ENCODE measurements at places on chromosomes 12 and 14.

- DNase-seq: no peak
Measured at GRCh38 chr12:124608450-124608870, 41.0 kb upstream of the NCOR2 start.

DNA sequence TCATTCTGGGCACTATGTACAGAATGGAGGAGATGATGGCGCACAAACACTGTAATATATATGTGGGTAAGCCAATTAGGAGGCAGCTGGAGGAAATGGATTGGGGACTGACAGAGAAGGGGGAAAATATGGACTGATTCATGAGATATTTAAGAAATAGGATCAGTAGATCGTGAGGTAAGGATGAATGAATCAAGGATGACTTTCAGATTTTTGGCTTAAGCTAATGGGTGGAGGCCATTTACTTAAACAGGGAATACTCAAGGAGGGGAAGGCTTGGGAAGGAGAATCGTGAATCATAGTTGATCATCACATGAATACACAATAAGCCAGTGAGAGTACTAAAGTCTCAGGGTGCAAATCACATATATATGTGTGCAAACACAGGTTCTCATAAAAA, 11.2 kb upstream of the GNPNAT1 start:
- no peak for DNase-seq

DNA sequence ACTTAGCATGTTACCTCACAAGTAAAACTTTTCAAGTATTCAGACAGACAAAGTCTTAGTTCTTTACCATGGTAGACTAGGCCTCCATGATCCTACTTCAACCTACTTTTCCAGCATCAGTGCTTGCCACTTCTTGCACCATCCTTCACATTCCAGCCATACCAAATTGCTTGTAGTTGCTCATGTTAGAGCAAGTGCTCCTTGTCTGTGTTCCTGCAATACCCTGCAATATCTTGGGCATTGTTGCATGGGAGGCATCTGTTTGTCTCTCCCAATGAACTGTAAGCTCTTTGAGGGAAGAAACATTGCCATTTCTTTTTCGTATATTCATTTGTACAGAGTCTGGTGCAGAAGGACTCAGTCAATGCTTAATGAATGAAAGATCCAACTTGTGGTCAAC, 78.0 kb downstream of the SRGAP1 start:
- no peak for DNase-seq

- DNase-seq: no peak
Measured at GRCh38 chr12:108596854-108597558, 878 bp downstream of the TMEM119 start.

DNA sequence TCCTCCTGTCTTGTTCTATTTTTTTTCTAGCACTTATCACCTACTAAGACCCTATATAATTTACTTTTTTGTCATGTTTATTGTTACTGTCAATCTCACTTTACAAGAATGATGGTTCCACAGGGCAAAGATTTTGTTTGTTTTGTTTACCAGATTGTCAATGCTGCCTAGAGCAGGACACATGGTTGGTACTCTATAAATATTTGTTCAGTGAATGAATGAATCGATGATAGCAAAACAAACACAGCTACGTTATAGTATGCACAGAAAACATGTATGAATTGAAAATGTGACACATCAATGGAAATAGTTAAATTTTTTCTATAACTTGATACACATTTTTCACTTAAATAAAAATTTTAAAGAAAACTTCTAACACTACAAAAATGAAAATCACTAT, 67.1 kb upstream of the KRR1 start:
- DNase-seq: no peak

GRCh38 chr12:115251727-115252126, 567.8 kb upstream of the TBX3 start:
- no peak for DNase-seq

GRCh38 chr14:81455390-81455789, 55.3 kb upstream of the STON2 start:
- no peak for DNase-seq

DNA sequence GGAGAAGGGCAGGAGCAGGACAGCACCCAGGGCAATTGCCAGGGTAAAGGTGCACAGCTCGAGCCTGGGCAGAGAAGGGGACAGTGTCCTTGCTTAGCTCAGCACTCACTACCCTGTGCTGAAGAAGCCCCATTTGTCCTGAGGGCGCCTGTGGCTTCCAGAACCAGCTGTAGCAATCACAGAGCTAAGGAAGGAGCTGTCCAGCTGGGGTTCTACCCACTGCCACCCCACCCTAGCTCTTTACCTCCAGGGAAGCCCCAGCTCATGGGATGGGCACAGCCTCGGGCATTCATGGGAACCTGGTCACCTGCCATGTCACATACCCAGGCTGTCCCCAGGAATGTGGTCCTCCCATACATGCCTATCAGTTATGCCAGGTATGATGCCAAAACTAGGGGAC, 5.8 kb downstream of the LMBR1L start:
- no peak for DNase-seq

DNA sequence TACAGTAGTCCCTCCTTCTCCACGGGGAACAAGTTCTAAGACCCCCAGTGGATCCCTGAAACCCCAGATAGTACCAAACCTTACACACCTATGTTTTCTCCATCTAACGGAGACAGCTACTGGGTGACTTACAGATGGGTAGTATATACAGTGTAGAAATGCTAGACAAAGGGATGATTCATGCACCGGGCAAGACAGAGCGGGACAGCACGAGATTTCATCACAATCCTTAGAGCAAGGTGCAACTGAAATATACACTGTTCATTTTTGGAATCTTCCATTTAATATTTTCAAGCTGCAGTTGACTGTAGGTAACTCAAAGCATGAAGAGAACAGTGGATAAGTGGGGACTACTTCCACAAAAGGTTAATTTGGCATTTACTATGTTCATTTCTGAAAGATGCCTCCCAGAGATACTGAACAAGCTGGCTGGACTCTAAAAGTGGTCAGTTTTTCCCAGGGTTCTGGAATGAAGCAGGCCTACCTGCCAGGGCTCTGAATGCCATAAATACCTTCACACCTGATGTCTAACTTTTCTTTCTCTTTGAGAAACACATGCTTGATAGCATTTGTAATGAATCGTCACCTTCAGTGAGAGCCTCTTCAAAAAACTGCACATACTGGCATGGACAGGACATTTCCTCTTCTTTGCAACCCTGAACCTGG, 127.7 kb upstream of the FOXN3 start:
- DNase-seq: no peak

DNA sequence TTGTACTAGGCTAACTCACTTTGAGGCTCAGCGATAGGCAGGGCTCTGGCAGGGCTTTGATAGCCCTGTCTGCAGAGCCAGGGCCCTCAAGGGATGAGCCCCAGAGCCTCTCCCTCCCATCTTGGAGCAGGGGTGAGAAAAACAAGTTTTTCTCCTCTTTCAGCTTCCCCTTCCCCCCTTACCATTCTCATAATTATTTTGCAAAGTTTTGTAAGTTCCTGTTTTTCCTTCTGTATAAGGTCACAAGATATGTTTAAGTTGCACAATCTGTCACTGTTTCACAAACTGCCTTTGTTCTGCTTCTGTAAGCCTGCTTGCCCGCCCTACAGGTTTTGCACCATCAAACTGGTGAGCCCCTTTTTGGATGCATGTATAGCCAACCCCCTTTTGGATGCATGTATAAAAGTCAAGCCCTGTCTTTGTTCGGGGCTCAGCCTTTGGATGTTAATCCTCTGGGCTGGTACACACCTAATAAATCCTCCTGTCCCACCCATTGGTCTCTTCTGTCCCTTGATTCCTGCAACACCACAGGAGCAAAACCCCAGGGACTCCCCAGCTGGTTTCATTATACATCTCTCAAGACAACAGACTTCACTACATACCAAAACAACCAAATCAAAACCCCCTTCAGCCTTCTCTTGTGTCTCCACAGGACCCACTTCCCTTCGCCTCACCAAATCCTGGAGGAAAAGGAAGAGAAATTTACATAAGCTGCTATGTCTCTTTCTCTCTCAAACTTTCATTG, 52.5 kb upstream of the RESF1 start:
- no peak for DNase-seq

GRCh38 chr12:92470608-92471021, 232.2 kb upstream of the PLEKHG7 start:
- DNase-seq: no peak

GRCh38 chr14:104694475-104694950, 5.1 kb downstream of the INF2 start:
- no peak for DNase-seq

DNA sequence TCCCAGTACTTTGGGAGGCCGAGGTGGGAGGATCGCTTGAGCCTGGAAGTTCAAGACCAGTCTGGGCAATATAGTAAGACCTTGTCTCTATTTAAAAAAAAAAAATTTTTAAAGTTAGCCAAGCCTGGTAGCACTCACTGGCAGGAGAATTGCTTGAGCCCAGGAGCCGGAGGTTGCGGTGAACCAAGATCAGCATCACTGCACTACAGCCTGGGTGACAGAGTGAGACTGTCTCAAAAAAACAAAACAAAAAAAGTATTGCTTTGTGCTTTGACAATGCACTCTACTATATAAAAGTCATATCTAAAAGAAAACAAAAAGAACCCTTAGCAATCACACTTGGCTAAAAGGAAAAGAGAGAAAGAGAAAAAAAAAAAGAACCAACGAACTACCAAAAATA, 26.8 kb downstream of the GNPTAB start:
- DNase-seq: no peak

- no peak for DNase-seq
Measured at GRCh38 chr12:104833756-104834155, 124.3 kb downstream of the SLC41A2 start.

DNA sequence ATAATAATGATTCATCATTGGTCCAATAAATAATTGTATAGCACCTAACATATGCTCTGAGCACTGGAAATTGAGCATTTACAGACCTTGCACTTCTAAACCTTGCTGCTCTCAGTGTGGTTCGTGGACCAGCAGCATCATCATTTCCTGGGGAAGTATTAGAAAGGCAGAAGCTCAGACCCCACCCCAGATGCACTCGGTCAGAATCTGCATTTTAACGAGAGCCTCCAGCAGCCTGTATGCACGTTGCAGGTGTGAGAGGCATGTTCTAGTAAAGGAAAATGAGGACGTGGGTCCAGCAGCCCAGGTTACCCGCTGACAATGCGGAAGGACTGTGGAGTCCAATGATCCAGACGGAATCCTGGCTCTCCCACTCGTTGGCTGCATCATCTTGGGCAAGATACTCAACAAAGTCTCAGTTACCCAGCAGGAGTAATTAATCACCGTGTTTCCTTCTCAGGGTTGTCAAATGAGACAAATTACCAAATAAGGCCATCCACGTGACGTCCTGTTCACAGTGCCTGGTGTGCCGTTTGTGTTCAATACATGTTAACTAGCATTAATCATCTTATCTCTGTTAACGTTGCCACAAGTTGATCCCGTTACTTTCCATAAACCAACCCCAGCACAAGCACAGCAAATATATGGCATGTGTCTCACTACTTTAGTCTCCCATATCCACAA, 49.2 kb upstream of the CCND2 start:
- no peak for DNase-seq

GRCh38 chr12:79322905-79323304, 367.9 kb downstream of the PAWR start:
- no peak for DNase-seq

GRCh38 chr14:102121567-102121966, 18.1 kb upstream of the WDR20 start:
- DNase-seq: no peak

- DNase-seq: no peak
Measured at GRCh38 chr12:39467432-39467870, 24.5 kb upstream of the KIF21A start.

GRCh38 chr12:42332301-42333285, 6.6 kb downstream of the PPHLN1 start:
- no peak for DNase-seq

- no peak for DNase-seq
Measured at GRCh38 chr12:93347054-93347785, 30.5 kb upstream of the NUDT4 start.

DNA sequence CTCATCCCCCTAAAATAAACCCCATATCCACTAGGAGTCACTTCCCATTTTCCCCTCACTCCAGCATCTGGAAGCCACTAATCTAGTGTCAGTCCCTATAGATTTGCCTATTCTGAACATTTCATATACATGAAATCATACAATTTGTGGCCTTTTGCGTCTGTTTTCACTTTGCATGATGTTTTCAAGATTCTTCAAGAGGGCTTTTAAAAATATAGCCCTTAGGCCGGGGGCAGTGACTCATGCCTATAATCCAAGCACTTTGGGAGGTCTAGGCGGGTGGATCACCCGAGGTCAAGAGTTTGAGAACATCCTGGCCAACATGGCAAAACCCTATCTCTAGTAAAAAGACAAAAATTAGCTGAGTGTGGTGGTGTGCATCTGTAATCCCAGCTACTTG, 104.7 kb downstream of the VEZT start:
- no peak for DNase-seq

GRCh38 chr14:21505012-21505553, 6.1 kb downstream of the METTL3 start:
- no peak for DNase-seq

- no peak for DNase-seq
Measured at GRCh38 chr12:19760611-19761010, 321.3 kb downstream of the AEBP2 start.

- DNase-seq: no peak
Measured at GRCh38 chr12:120468821-120469449, 613 bp downstream of the SRSF9 start.

GRCh38 chr14:75876530-75876929, 105.3 kb downstream of the TGFB3 start:
- DNase-seq: no peak

DNA sequence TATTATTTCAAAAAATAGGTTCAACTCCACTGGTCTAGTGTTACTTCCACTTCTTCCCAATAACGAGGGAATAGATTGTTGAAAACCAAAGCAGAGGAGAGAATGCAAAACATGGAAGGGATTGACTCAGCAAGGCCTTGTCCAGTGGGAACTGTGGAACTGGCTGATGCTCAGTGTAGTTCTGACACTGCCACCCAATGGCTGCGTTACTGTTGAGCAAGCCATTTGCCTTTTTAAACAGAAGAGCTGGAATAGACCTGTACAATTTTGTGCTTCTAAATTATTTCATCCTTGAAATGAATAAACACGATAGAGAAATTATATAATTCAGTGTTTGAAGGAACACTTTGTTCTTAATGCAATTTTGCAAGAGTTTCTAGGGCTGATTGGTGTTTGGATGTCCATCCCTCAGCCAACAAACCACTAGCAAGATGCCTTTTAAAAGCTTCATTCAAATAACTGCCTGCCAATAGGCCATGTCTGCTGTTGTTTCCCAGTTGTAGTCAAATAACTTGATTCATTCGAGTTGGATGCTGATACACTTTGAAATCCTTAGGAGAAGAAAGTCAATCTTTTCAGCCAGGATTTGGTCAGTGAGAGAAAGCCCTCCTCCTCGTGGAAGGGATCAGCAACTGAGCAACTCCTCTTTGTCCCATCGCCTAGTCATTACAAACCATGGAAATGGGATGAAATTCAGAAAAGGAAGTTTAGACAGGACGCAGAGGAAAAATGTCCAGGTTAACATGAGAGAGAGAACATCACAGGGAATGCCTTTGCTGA, 7.3 kb upstream of the MGP start:
- DNase-seq: no peak

GRCh38 chr14:69299286-69300035, 39.5 kb downstream of the GALNT16 start:
- no peak for DNase-seq

- DNase-seq: no peak
Measured at GRCh38 chr12:20572451-20572850, 122.7 kb upstream of the SLCO1C1 start.

Measured in esophagus squamous epithelium (tissue), 5 donors.